ENCODE measurements at places on chromosomes 13 and 19. TPM values are rescaled to one million over a fixed set of nuclear protein-coding genes. Genes with fewer than 3 reads are reported as not detected.

Gene CD33
- 0.28 TPM for total RNA-seq

Gene MATK
- total RNA-seq = 0.69 TPM

Gene ZNF93
- total RNA-seq = 1.8 TPM

Gene SAMD4B
- 31.6 TPM for total RNA-seq

Gene LYL1
- total RNA-seq = 5.5 TPM

Gene CAMSAP3
- total RNA-seq = 24.5 TPM

DNA sequence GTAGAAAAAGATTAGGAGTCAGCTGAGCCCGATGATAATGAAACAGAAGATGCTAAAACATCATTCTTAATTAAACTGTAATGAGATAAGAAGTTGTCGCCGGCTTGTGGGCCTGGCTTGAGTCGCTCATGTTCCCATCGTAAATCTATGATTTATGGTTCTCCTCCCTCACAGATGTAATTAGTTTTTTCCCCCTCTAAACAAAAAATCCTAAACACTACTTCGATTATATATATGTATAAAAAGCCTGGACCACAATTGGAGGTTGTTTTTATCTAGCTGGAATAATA lies 151.3 kb downstream of the PTPRS start:
- DNase-seq = no peak

GRCh38 chr19:49200238-49200862 lies 42.8 kb downstream of the TRPM4 start:
- DNase-seq = no peak

DNA sequence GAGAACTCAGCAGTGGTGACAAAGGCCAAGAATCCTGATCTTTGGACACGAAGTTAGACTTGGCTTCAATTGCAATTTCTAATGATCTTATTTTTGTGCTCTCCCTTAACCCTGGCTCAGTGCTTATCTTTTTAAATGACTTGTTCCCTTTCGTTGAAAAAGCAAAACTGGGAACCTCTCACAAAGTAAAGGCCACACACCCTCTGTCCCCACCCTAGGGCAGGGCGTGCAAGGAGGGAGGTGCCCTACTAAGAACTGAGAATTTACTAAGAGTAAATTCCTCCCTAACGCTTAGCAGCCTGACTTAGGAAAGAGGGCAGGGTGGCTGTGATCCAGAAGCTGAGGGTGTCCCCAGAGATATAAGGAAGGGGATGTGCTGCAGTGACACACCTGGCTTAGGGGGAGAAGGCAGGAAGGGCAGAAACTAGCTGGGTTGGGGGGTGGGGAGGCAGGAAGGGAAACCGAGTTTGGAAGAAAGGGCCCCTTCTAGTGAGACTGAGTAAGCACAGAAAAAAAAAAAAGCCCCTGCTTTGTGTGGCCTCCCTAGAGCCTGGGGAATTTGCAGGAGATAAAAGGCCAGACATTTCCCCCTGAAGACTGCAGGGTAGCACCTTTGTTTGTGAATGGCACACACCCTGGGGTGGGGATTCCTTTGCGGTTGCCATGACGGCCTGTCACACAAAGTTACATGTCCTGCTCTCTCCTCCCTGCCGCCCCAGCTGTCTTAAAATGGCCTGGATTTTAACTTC lies 435.1 kb downstream of the EFNB2 start:
- DNase-seq = no peak

GRCh38 chr19:42295831-42296525 lies 6.0 kb upstream of the PRR19 start:
- DNase-seq = peak; percentile 71

GRCh38 chr19:31334101-31334848 lies 15.0 kb downstream of the TSHZ3 start:
- no peak for DNase-seq

GRCh38 chr19:43651758-43652545 lies 12.3 kb upstream of the CADM4 start:
- peak; percentile 78 for DNase-seq

- no peak for DNase-seq
Measured at GRCh38 chr13:51647067-51647466, 62.8 kb downstream of the WDFY2 start.

DNA sequence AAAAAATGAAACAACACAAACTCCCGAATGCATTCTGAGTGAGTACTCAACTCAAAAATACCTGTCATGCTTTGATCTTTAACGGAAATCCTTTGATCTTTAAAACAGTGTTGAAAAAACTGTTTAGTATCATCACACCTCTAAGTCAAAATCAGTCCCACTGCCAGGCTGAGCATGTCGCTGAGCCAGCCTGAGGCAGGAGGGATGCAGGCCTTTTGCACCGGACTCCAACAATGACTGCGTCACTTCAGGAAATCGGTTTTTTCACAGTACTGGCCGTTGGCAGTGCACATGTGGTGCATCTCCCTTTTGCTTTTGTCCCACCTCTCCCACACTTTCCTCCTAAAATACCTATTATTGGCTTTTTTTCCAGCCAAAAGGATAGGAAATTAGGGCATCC lies 78.2 kb downstream of the SHISA2 start:
- DNase-seq = no peak

DNA sequence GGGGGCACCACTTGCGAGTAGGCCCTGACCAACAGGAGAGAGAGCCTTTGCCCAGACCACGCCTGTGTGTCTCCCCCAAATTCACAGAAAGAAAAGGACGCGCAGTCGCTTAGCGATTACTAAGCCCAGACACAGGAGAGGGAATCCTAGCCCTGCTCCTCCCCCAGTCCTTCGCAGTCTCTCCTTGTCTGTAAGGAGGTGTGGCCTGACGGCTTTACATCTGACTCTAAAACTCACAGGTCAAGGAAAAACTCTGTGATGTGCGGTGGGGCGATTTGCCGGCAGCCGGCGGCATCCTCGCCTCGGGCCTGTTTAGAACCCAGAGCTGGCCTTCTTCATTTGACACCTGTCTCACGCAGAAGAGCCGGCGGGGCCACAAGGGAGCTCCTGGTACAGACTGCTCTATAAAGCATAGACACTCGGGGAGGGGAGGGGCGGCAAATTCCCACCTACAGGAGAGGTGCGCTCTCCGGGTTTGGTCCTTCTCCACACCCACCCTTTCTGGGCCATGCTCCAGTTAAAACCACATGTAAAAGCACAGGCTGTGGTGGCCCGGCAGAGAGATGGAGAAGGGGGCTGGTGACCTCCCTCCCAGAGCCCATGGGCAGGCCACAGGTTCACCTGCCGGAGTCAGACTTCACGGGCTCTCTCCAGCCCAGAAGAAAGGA lies 17.8 kb downstream of the GPR12 start:
- no peak for DNase-seq

DNA sequence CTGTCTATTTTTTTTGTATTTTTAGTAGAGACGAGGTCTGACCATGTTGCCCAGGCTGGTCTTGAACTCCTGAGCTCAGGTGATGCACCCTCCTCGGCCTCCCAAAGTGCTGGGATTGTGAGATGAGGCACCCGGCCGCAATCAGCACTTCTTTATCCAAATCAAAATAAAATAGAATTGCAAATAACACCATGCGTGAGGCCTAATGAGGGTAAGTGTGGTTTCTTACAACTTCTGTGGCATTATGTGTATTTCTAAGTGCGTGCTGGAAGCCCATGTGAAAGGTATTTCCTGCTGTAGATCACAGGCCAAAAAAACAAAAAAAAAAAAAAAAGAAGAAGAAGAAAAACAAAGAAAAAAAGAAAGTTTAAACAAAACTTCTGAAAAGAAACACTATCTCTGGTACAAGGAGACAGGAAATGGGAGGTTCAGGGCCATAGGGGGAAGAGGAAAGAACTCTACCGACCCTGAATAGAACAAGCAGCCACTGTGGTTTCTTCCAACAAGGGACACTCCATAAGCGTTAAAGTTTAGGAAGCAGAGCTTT lies 3.0 kb upstream of the GRAMD1A start:
- DNase-seq = no peak

GRCh38 chr19:53041366-53041765 lies 3.2 kb upstream of the ERVV-2 start:
- no peak for DNase-seq

- DNase-seq = no peak
Measured at GRCh38 chr13:74036373-74036772, 97.8 kb downstream of the KLF12 start.

DNA sequence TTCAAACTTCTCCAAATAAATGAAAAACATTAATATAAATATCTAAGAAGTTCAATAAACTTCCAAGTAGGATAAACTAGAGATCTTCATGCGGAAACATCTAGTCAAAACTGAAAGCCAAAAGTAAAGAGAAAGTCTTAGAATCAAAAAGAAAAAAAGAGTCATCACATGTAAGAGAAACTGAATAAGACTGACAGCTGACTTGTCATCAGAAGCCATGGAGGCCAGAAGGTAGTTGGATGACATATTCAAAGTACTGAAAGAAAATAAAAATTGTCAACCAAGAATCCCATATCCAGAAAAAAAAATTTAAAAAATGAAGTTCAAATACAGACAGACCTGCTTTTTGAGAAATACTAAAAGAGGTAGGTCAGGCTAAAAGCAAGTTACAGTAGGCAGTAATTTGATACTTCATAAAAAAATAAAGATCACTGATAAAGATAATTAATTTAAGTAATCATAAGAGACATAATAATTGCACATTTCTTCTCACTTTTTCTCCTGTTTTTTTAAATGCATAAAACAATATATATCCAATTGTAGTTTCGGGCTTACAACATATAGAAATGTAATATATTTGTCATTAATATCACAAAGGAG lies 327.6 kb upstream of the PCDH9 start:
- no peak for DNase-seq

GRCh38 chr13:43988302-43988701 lies 108.6 kb downstream of the LACC1 start:
- no peak for DNase-seq

Data from pancreas (tissue), 10 donors.